ENCODE measurements at places on chromosomes 1 and 21.

- no peak for DNase-seq
Measured at GRCh38 chr21:16608209-16608830, 878.5 kb downstream of the USP25 start.

DNA sequence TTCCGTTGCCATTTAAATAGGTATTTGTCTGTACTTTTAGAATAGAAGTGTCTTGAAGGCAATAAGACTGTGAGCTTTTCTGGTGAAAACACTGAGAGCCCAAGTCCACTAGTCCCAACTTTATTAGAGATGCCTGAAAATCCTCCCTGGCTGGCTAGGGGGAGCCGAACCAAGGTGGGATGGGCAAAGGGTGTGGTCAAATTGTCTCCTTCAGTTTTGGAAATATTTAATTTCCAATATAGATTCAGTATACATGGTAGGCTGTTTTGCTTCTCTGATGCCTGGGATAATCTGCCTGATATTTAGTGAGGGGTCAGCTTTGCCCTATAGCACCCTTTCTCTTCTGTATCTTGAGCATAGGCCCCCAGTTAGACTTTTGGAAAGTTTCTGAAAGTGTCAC is 3.5 kb downstream of the ROR1 start:
- DNase-seq = no peak

DNA sequence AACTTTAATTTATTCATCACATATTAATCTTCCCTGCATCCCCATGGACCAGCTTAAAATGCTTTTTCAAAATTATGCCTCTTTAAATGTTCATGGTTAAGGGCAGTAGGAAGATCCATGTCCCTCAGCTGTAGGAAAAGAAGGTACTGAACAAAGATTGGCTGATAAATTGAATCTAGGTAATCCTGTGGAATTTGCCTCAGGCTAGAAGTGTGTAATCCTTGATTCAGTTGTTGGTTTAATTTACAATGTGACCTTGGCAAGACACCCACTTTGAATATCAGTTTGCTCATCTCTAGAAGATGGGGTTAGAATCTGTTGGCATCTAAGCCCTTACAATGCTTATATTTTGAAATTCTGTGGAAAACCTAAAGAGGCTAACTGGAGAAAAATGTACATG is 6.1 kb downstream of the TTC4 start:
- no peak for DNase-seq

- no peak for DNase-seq
Measured at GRCh38 chr1:179146911-179147310, 65.0 kb downstream of the TOR3A start.

- DNase-seq = no peak
Measured at GRCh38 chr1:228079013-228079412, 3.5 kb upstream of the ARF1 start.

GRCh38 chr1:206435445-206435844 is 34.8 kb upstream of the IKBKE start:
- DNase-seq = no peak

DNA sequence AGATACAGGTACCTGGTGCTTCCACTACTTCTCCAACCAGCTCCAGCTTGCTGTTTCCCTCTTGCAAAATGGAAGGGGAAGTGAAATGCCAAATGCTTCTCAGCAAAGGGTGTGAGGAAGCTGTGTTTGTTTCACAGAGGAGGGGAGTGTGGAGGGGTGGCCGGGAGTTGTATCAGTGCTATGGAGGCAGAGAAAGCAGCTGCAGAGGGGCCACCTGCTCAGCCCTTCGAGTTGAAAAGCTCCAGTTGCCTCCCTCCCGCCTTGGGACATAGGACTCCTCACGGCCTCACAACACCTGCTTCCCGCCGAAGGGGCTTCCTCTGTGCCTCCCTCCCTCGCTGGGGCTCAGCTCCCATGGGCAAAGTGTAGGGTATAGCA is 12.1 kb upstream of the LINGO4 start:
- no peak for DNase-seq

DNA sequence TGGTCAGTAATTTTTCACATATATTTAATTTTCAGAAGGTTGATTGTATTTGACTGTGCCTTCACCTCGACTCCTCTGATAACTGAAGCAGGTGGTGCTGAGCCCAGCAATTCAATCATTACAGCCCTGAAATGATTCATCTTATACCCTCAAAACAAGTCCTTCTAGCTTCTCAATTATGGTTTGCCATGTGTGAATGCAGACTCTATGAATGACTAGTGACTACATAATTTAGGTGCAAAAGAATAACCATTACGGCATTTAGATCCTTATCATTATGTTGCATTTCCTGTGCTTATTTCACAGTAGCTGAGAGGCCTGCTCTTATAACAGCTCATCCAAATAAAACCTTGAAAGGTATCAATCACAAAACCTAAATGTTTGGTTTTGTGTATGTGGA is 54.0 kb upstream of the COL11A1 start:
- DNase-seq = no peak

DNA sequence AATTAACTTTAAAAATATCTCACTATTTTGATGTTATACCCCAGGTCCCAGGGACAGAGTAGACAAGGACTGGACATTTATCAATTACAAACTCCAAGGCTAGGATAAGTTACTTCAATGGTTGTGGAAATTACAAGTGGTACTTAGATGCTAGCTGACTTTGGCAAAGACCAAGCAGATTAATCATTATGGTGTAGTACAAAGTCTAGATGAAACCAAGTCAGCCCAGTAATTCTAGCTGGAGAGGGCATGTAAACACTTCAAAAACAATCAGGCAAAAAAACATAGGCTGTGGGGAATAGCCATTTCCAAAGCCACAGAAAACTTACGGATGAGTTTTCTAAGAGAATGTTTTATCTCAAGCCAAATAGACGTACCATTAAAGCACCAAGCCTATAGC is 124.5 kb downstream of the TSEN15 start:
- no peak for DNase-seq

DNA sequence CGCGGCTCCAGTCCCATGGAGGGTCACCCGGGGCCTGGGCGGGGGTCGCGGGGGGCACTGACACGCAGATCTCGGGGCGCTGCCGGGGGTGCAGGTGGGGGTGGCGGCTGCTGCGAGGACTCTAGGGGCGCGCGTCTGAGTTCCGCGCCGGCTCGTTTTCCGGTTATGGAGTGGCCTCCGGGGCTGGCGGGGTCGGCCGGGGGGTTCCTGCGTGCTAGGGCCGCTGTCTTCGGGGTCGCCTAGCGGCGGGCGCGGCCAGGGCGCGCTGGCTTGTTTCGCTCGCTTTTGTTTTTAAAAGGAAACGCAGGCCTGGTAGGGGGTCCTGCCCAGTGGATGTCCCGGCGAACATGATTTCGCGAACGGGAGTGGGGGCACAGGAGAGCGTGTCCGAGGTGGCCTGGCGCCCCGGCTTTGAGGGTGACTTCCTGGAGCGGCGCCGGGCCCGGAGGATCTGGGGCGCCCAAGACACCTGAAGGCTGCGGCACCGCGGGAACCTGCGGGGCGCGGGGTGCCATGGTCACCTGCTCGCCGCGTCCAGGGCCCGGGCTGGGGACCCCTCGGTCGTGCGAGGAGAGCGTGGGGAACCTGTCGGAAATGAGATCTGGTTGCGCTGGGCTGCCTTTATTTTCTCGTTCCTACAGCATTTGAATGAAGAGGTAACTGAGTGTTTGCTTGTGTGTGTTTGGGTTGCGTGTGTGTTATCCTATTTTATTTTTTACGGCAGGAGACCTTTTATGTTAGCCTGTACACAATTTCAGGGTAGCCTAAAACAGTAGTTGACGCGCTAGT is 618 bp downstream of the ETS2 start:
- DNase-seq = peak; percentile 37

- DNase-seq = no peak
Measured at GRCh38 chr1:97464305-97464704, 456.5 kb downstream of the DPYD start.
